ENCODE measurements at places on chromosomes 4 and X.

DNA sequence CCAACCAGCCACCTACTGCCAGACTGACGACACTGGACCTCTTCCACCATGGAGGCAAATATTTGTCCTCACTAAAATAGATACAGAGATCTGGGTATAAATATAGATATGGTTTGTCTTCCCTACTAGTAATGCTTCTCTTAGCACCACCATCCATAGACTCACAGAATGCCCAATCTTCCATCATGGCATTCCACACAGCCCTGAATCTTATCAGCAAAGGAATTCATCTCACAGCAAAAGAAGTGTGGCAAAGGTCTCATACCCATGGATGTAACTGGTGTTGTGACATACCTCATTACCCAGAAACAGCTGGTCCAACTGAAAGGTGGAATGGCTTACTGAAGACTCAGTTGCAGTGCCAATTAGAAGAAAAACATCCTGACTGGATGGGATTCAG is 47.2 kb upstream of the HS6ST2 start:
- DNase-seq, result no peak

DNA sequence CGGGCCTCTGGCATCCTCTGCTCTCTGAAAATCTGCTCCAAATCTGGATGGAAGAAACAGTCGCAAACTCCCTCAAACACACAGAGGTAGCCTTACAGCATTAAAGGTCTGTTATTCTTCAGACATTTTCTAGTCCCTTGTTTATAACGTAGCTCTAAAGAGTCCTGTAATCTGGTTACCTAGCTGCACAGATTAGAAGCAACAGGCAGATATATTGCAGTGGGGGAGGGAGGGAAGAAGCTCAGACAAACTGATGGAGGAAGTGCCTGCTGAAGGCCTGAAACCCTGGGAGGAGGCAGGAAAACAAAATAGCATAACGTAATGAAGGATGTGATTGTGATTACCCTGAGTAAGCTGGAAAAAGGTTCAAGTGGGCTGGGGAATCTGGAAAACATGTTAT is 39.4 kb downstream of the ZCCHC12 start:
- no peak for DNase-seq

- no peak for DNase-seq
Measured at GRCh38 chrX:63922221-63922620, 137.2 kb upstream of the ARHGEF9 start.

- DNase-seq, result no peak
Measured at GRCh38 chr4:105147016-105147552, 408 bp downstream of the TET2 start.
